ENCODE measurements at places on chromosomes 3 and 15.

- no peak for DNase-seq
These were observed 51.5 kb upstream of the UBP1 start for GRCh38 chr3:33491721-33492120.

- DNase-seq = no peak
These were observed 41.6 kb downstream of the WDR76 start for GRCh38 chr15:43868406-43868805.

- DNase-seq = peak; percentile 37
These were observed 36.2 kb downstream of the C2CD4B start for GRCh38 chr15:62128916-62129315.

DNA sequence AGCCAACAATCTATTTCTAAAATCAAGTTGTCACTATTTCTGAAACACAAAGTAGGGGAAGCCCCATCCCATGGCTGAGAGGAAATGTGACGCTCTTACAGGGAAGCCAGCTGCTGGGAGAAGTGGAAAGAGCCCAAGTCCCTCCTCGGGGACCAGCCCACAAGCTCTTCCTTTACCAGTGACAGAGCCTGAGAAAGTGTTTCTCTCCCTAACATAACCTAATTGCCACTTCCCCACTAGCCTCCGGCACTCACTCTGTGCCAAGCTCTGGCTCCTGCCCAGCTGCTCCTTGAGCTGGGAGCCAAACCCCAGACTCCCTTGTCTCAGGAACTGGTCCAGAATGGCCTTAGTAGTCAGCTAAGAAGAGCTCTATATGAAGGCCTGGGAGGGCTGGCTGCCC is 42.9 kb downstream of the TNFAIP8L3 start:
- no peak for DNase-seq

DNA sequence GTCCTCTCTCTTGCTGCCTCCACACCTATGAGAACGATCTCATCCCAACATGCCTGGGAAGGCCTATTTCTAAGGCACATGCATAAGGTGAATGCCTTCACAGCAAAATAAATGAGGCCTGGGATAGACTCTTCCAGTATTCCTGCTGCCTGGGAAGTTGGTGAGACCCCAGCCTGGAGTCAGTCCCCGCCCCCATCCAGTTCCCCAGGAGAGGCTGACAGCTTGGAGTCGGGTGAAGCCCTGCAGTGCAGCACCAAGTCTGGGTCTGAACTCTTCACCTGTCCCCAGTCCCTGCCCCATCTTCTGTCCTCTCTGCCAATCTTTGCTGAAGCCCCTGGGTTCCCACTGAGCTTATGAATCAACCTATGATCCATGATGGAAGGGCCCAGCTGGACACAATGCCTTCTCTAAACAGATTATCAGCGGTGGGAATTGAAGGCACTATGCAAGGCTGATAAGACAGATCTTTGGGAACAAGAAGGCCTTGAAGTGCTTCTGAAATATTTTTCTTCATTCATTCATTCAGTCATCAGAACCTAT is 10.2 kb upstream of the APBA2 start:
- no peak for DNase-seq

DNA sequence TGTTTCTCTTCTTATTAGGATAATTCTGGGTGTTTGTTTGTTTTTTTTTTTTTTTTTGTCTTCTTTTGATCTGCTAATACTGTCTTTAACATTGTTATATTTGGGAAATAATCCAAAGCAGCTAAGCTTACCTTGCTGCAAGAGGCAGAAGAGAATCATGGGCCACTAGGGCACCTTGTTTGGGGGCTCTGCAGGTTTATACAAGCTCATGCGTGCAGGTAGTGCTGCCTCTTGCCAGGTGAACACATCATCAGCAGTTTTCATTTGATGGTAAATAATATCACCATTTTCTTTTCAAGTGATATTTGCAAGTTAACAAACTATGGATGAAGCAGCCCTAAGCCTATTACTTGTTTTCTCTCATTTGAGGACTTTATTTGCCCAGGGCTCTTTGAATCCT is 37.9 kb downstream of the MAP3K13 start:
- no peak for DNase-seq

DNA sequence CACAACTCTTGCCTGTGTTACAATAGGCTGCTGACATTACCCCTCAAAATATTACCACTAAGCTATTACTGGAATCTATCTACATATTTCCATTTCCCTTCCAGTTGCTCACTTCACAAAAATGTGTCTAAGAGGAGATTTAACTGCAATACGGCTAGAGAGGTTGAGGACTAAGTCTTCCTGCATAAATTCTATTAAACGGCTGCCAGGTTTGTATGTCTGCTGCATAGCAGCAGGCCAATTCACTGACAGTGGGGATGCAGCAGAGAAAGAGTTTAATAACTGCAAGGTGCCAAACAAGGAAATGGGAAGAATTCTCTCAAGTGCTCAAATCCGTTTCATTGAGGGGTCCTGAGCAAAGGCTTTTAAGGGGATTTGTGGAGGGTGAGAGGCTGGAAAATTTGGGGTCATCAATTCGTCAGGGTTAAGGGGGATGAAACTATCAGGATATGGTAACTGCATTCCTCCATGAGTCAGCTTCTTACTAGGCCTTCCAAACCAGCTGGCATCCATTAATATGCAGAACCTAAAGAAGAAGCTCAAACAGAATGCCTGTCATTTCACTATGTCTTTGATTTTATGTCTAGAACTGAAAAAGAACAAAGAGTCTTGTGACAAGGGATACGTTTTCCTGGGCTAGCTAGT is 675.6 kb downstream of the TBL1XR1 start:
- no peak for DNase-seq

GRCh38 chr3:115322901-115323300 is 175.8 kb upstream of the ZBTB20 start:
- no peak for DNase-seq

GRCh38 chr15:99568625-99569352 is 3.0 kb downstream of the MEF2A start:
- DNase-seq = no peak

DNA sequence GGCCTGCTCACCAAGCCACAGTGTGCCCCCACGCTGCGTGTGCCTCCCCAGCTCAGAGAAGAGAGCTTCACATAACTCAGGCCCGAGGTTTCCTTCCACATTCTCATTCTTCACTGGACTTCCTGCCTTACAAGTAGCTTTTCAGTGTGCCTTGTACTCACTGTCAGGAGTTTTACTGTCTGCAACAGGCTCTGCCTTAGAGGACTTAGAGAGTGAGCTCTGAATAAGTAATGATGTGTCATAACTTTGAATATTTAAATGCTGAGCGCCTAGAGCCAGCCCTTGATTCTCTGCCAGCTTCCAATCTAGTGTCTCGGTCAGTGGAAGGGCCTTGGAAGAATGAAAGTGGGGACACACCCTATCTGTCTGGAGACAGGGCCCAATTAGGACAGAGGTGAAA is 41.8 kb downstream of the ITGB5 start:
- no peak for DNase-seq

DNA sequence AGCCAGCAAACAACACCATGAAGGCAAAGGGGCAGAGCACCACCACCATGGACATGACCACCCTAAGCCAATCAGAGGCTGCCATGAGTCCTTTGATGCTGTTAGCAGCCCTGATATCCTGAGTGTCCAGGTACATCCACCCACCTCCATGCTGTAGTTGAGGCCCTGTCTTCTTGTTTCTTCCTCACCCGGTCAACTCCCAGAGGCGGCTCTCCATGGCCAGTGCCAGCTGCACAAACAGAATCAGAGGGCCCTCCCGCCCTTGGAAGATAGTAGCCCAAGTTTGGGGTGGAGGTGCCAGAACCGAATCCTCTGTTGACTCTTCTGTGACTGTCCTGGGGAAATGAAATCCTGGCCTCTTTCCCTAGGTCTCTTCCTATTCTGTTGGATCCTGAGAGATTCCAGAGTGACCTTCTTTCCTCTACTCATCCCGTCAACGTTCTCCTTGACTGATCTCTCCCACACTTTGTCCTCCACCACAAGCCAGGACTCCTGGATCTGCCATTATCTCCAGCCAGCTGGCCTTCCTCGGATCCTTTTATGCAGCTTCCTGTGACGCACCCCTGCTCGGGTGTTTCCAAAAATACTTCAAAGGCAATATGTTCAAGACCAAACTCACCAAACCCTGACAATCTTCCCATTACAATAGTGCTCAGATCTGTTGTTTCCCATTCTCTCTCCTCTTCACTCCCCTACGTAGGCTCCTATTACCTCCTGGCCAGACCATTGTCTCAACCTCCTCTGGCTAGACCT is 45.4 kb upstream of the DLG1 start:
- DNase-seq = no peak

DNA sequence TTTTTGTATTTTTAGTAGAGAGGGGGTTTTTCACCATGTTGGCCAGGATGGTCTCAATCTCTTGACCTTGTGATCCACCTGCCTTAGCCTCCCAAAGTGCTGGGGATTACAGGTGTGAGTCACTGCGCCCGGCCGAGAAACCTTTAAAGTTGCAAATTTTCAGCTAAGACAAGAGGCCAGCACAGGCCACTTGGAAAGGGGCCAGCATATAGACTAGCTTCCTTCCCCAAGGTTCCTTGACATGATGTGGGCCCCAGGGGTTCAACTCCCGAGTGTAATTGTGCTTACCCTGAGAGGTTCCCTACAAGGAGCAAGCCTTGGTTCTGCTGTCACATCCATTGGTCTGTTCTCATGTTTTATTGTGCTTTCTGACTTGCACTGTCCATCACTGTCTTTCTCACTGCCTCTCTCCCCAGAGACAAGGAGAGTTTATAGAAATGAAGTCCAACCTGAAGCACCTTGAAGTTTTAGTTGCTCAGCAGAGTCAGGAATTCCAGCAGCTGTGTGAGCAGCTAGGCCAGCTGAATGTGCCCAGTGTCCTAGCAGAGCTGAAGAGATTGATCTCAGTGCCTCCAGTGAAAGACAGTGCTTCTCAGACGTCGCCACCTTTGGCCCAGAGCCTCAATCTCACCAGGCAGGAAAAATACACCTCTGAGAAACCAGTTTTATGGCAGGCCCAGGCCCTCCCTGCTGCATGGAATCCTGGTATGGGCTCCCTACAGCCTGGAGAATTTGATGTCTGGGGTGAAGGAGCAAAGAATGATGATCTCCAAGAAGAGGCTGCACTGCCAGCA is 21.1 kb downstream of the C3orf62 start:
- no peak for DNase-seq

- no peak for DNase-seq
These were observed 275.7 kb downstream of the AGBL1 start for GRCh38 chr15:86355361-86355760.

GRCh38 chr3:18767756-18768303 is 342.7 kb upstream of the SATB1 start:
- no peak for DNase-seq

DNA sequence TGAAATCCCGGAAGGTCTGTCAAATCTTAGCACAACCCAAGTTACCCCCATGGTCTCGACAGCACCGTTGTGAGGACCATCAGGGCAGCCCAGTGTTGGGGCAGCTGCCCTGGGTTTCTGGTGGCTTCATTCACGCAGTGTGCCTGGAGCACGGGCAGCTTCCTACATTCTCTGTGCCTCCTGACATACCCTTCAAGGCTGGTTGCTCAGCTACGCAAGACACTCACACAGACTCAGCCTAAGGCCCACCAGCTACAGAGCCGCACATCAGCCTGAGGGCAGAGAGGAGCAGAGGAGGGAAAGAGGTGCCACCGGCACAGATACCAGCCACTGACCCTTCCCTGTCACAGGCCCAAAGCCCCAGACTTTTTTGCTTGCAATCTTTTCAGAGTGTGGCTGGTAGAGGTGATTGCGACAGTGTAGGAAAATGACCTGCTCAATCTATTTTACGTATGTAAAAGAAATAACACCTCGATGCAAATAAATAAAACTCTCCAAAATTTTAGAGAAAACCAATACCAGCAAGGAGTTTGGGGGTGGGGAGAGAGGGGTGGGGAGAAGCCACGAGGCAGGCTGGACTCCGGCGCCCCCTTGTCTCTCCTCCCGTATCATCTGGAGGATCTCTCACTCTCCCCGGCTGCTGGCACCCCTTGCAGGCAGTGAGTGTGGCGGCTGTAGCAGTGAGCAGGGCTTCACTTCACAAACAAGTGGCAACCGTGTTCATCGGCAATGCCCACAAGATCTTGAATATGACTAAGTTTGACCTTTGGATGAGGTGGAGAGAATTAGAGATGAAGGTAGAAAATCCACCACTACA is 12.7 kb downstream of the CSPG5 start:
- no peak for DNase-seq

DNA sequence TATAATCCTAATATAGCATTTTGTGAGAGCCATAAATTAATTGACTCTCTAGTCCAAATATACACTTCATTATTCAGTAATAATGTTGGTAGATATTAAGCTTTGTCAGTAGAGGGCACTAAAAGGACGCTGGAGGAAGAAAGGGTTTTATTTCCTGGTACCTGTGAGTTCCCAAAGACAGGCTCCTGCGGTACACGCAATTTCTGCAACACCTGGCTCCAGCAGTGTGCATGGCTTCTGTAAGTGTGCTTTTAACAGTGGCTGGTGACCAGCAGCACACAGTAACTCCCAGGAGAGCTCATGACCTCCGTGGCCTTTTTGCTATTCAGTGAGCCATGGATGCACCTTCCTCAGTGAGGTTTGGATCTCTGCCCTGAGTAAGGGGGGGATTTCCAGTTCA is 338.3 kb upstream of the ZNF385D start:
- no peak for DNase-seq

- DNase-seq = peak; percentile 57
These were observed 332.1 kb downstream of the ARRDC4 start for GRCh38 chr15:98292442-98293240.

DNA sequence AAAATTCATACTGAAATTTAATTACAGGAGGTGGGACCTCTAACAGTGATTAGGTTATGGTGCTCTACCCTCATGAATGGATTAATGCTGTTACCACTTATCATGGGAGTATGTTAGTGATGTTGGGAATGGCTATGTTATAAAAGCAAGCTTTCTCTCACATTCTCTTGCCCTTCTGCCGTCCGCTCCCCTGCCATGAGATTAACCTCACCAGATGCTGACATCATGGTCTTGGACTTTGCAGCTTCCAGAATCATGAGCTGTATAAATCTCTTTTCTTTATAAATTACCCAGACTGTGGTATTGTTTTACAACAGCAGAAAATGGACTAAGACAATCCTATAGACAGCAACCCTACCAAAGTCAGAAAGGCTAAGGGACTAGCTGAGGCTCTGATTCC is 884.8 kb downstream of the FHIT start:
- DNase-seq = no peak

DNA sequence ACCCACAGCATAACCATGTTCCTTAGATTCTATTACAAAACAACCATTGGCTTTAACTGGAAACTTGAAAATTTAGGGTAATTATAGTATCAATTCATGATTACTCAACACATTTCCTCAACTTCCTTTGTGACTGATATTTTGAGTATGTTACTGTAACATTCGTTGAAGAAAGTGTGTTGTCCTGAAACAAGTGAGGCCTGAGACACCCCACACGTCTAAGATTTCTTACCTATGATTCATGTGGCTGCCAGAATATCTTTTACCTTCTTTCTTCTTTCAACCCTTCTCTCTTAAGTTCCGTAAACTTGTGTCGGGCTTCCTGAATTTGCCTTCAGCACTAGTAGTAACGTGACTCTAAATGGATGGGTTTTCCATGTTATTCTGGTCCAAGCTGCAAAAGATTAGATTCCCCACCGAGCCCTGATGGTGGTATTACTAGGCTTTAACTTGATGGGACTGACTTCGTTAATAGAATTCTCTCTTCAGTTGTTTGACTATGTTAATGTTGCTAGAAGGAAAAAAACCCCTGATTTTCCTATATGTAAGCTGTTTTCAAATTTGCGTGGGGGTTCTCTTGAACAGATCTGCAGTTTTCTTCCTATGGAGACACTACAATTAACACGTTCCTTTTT is 296.0 kb upstream of the ICE2 start:
- no peak for DNase-seq

Measured in activated naive CD4-positive, alpha-beta T cell treated with anti-CD3 and anti-CD28 coated beads, Interleukin-2, amount 10 ng/mL, durations not matched to agents 7 days and 5 days (primary cell).